Stimulated activated CD8-positive, alpha-beta memory T cell treated with anti-CD3 and anti-CD28 coated beads, Interleukin-4, amount 100 ng/mL, for 1 hour (primary cell): ENCODE measurements at places on chromosomes 1 and 21.

DNA sequence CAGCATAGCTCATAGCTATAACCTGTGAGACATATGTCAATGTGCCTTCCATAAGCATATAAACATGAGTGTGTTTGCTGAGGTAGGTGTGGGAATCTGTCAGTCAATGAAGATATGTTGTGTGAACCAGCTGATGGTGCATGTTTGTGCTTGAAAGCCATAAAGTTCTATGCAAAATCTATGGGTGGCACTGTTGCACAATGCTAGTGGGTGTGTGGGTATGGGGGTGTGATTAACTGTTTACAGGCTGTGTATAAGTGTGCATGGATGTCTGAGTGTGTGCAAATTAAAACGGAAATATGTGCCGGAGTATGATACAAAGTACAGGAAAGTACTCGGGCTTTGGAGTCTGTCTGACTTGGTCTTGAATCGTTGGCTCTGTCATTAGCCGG is 1.0 kb upstream of the ATP2B4 start:
- peak; percentile 48 for DNase-seq

DNA sequence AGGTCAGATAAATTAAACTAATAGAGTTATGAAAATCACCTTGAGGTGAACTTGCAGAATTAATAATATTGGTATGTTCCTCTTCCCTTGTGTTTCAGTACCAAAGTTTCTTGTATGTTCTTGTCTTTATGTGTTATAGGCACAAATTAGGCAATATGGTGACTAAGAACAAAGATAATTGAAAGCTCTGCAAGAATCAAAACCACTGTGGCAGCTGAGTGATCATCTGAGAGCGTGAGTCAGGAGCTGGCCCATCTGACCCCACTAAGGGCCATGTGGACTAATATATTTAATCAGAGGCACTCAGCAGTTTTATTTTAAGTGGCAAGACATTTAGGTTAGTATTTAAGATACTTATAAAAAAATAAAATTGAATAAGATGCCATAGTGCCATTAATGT is 12.8 kb upstream of the CASQ2 start:
- no peak for DNase-seq

- no peak for DNase-seq
Measured at GRCh38 chr1:201059401-201059800, 35.9 kb upstream of the KIF21B start.

- no peak for DNase-seq
Measured at GRCh38 chr21:36388835-36389234, 3.6 kb downstream of the CHAF1B start.

GRCh38 chr1:34167389-34167788 is 2.4 kb upstream of the CSMD2 start:
- DNase-seq = no peak

DNA sequence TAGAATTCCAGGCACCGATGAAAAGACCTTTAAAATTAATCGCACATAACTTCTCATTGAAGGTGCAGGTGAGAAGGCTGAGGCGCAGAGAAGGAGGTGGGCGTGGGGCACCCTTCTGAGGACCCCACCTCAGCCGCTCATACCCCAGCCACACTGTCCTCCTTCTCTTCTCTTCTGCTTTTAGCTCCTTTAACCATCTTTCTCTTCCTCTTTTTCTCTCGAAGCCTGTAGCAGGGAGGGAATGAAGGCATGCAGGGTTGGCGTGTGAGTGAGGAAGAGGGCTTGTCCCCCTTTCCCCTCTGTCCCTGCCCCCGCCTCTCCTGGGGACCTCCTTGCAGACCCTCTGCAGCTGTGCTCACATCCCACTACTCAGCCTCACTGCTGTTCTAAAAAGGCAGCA is 57.8 kb upstream of the CACNA1E start:
- no peak for DNase-seq

- peak; percentile 10 for DNase-seq
Measured at GRCh38 chr21:43269440-43269839, 100.6 kb downstream of the CRYAA start.

- DNase-seq = no peak
Measured at GRCh38 chr1:30638811-30639210, 84.6 kb downstream of the MATN1 start.

DNA sequence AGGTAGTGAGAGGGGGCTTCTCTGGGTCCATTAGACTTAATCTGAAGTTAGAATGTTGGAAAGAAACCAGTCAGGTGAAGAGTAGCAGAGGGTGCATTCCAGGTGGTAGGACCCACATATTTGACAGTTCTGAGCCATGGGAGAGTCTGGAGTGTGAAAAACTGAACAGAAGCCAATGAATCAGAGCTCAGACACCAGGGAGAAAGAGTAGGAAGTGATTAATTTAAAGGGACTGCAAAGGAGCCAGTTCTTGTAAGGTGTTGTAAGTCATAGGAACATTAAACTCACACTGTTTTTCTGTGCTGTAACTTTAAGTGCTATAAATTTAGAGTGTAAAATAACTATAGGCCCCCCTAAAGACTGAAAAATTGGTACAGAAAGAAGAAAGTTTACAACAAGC is 5.9 kb upstream of the DHX9 start:
- DNase-seq = no peak

- DNase-seq = no peak
Measured at GRCh38 chr1:11514366-11514765, 35.4 kb downstream of the DISP3 start.

GRCh38 chr1:60088620-60089155 is 15.1 kb upstream of the C1orf87 start:
- no peak for DNase-seq
